ENCODE measurements at places on chromosomes 1 and 21. TPM values are rescaled to one million over a fixed set of nuclear protein-coding genes. Genes with fewer than 3 reads are reported as not detected.
A peak's percentile ranks its signal among the peaks of the same experiment; 100 is the strongest.

DNA sequence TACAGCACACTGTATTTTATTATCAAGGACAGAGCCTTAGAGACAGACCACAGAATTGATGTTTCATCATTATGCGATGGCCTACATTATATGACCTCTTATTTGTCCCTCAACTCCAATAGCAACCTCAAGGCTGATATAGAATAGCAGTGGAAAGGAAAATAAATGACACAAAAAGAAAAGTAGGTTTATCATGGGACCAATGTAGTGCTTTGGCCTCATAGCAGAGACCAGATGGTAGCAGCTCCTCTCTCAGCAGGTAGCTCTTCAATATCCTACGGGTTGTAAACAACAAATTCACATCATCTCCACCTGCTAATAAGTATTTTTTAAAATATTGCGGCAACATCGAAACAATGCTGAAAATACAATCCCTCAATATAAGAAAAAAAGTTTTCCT is 25.2 kb downstream of the ANP32E start:
- DNase-seq: no peak

The BACE2 gene
- total RNA-seq: 59.0 TPM

The GFI1 gene
- total RNA-seq: 0.31 TPM

- DNase-seq: no peak
These were observed 1.1 kb downstream of the SPSB1 start for GRCh38 chr1:9293533-9294404.

The HOOK1 gene
- total RNA-seq: 50.4 TPM

The FAM151A gene
- total RNA-seq: not detected

GRCh38 chr1:111032295-111032897 is 68.7 kb upstream of the LRIF1 start:
- DNase-seq: peak; percentile 13

DNA sequence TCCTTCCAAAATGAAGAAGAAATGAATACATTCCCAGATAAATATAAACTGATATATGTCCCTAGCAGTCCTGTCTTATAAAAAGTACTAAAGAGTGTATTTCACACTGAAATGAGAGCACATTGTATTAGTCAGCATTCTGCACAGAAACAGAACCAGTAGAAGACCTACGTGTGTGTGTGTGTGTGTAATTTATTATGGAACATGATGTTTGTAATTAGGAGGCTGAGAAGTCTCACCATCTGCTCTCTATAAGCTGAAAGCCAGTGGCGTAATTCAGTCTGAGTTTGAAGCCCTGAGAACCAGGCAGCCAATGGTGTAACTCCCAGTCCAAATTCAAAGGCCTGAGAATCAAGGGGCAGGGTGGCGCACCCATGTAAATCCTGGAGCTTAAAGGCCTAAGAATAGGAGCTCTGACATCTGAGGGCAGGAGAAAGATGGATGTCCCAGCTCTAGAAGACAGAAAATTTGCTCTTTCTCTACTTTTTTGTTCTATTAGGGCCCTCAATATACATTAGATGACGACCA is 146.5 kb upstream of the LYPLAL1 start:
- DNase-seq: no peak

GRCh38 chr1:3293563-3294080 is 160.8 kb upstream of the ARHGEF16 start:
- DNase-seq: no peak
